ENCODE measurements at places on chromosomes 2 and 18.

GRCh38 chr2:180705122-180705521 lies 275.3 kb upstream of the UBE2E3 start:
- no peak for DNase-seq

- DNase-seq: no peak
Measured at GRCh38 chr2:97901862-97902261, 93.9 kb downstream of the TMEM131 start.

GRCh38 chr2:56666777-56667176 lies 483.0 kb downstream of the CCDC85A start:
- DNase-seq: no peak

DNA sequence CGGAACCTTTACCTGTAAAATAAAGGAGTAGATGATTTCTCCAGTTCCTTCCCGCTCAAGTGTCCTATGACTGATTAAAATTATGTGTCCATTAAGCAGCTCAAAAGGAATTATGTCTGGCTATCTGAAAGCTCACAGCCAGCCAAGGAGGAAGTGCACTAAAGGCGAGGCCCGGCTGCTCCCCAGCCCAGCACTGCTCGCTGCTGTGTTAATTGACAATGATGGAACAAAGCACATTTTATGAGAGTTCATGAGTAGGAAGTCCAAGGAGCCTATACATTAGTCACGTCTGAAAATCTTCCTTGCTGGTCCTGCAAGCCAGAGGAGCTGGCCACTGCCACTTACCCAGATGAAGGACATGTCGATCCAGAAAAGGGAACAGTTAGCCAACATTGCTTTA lies 14.3 kb downstream of the TTC32 start:
- no peak for DNase-seq

GRCh38 chr2:189370719-189371118 lies 70.6 kb upstream of the WDR75 start:
- no peak for DNase-seq

DNA sequence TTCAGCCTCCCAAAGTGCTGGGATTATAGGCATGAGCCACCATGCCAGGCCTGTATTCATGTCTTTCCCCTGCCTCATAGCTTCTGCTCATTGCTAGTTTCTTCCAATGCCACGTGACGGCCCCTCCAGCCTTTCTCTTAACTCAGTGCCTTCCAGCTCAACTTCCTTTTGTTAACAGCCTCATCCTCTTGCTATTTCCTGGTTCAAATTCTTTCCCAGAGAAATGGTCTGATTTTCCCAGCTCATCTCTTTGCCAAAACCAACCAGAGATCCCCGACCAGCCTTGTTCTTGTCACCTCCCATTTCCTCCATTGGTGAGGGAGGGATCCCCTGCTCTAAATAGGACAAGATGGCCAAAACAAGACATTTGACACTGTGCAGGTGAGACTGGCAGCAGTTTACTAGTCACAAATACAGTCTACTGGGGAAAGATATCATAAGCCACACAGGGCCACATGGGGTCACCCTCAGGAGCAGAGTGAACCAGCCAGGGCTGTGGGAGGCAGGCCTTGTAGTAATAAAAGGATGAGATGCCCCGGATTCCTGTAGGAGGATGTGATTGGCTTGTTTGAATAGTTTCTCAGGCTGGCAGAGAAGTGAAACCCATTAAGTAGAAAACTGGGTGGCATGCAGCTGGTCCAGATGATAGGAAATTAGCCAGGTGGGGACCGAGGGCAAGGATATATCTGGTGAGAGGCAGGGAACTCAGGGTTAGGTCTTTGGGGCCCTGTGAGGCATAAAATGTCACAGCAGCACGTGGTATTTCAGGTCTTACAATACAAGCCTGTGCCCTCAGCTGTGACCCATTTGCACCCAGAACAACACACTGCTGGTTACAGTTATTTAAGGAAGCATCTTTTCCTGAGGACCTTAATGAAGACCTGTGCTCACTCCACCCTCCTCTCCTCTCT lies 6.4 kb downstream of the CD207 start:
- no peak for DNase-seq

Measured in activated T-cell treated with anti-CD3 and anti-CD28 coated beads, Interleukin-2, amount 50 U/mL, for 72 hours (primary cell).